Bronchial epithelial cell (primary cell): ENCODE measurements at places on chromosomes 5 and 9.

GRCh38 chr9:120158221-120158620 lies 421.7 kb downstream of the CDK5RAP2 start:
- no peak for DNase-seq

DNA sequence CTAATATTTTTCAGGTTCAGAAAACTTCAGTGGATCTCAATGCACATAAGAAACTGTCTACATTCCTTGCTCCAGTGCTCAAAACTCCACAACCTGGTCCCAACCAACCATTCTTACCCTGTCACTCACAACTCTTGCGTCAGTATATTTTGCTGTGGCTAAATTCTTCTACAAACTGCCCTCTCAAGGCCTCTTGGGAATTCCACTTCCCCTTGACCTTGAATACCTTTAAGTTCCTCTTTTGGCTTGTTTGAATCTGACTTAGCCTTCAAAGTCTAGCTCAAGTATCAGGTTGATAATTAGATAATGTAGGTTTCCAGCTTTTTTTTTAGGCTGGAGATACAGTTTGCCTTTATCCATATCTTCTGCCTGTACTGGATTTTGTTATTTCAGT lies 128.3 kb downstream of the SLF1 start:
- DNase-seq = no peak

DNA sequence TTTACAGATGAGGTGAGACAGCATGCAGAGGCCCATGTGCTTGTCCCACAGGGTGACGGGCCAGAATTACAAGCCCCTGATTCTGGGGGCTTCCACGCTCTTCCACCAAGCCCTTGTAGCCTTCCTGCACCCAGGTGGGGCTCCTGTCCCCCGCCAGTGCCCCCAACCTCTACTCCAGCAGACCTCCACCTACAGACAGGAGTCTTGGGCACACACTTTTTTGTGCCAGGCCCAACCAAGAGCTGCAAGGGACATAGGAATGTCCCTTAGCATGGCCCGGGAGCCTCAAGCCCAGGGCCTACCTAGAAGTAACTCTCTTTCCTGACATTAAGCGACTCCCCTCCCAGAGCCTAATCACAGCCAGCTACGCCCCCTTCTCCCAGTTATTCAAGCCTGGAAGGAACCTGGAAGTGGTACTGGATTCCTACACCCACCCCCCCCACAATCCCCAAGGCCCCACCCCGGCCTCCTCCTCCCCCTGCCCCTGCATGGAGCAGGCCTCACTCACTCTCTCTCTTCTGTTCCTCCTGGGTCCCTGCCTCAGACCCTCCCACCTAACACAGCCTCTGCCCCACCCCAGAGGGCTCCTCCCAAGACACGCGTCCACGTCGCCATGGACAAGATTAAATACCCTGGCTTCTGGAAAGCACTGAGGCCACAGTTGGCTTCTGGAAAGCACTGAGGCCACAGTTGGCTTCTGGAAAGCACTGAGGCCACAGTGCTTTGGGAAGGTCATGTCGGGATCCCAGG lies 30.5 kb downstream of the ADAMTS2 start:
- DNase-seq = no peak

GRCh38 chr5:17214893-17215292 lies 2.5 kb upstream of the BASP1 start:
- DNase-seq = no peak

DNA sequence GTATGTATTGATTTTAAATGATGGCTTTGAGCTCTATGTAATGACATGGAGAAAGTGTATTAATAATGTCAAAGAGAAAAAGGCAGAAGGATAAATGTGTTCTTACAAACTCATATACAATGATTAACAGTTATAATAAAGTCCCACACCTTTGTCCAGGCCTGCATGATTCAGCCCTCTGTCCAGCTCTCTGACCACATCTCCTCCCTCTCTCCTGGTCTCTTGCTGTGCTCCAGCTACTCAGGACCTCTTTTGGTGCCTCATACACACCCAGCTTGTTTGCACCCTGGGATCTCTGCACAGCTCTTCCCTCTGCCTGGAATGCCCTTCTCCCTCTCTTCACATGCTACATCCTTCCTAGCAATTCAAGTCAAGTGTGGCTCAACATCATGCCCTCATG lies 37.5 kb upstream of the DMRT1 start:
- no peak for DNase-seq

DNA sequence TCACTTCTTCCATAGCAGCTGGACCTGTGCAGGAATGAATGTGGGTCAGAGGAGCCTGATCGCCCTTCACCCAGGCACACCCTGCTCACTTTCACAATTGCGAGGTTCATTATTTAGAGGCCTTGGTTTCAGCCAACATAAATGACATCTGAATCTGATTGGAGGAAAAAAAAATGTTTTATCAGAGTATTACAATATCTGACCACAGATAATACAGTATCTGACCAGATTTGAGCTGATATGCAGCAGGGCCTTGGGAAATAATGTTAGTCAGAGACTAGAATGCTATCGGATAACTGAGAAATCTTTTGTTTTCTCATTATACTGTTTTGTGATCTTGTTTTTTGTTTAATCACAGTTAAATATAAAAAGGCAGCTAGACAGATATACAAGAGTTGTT lies 7.7 kb downstream of the ICE1 start:
- DNase-seq = no peak
